ENCODE measurements at places on chromosomes 2 and 18. TPM values are rescaled to one million over a fixed set of nuclear protein-coding genes. Genes with fewer than 3 reads are reported as not detected.

- no peak overlapping the region for H3K4me3 ChIP-seq
- H3K36me3 ChIP-seq, result peaks cover 13% of the 10 kb centered on the region
- no peaks in the 10 kb centered on the region for H3K4me1 ChIP-seq
- no peak for DNase-seq
- no peak overlapping the region for H3K27ac ChIP-seq
Observed at GRCh38 chr2:32229635-32230034, 35.1 kb downstream of the NLRC4 start.

DNA sequence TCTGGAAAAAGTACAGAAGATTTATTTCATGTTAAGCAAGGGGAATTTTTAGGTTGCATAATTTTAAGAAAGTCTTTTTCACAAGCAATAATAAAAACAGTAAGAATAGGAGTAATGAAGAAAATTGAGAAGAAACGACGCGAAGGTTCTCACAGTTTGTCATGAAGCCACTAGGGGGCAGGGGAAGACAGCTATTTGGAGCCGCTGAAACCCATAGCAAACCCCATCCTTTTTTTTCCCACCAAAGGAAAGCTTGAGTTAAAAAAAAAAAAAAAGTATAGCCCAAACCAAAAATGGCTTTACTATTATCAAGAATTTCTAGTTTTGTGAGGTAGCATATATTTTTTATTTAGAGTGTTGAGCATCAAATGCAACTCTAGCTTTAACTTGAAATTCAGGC is 300.9 kb downstream of the PHLPP1 start:
- H3K4me1 ChIP-seq, result no peaks in the 10 kb centered on the region
- peak; percentile 68 for DNase-seq
- no peaks in the 10 kb centered on the region for H3K36me3 ChIP-seq
- no peaks in the 10 kb centered on the region for H3K27me3 ChIP-seq
- H3K4me3 ChIP-seq, result no peak overlapping the region

DNA sequence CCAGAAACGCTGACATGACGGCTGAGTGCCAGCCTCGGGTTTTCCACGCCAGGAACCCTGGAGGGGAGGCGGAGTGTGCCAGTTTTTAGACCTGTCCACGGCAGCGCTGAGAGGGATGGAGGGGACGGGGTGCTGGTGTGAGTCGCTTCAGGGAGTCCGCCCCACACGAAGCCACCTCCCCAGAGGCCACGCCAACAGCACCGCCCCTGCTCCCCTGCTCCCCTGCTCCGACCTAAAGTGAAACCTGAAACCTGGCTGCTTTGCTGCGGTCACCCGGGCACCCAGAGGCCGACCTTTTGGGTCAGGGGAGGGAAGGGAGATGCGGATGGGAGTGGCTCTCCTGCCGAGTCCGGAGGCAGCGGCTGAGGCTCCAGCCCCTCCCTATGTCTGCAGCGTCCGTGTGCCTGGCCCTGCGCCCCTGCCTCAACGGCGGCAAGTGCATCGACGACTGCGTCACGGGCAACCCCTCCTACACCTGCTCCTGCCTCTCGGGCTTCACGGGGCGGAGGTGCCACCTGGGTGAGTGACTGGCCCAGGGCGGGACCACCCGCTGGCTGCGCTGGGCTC is 38.1 kb downstream of the SNED1 start:
- H3K27ac ChIP-seq, result no peak overlapping the region
- no peaks in the 10 kb centered on the region for H3K27me3 ChIP-seq
- H3K36me3 ChIP-seq, result peaks cover 10% of the 10 kb centered on the region
- H3K4me1 ChIP-seq, result no peaks in the 10 kb centered on the region
- H3K4me3 ChIP-seq, result no peak overlapping the region
- no peak for DNase-seq

The CKAP2L gene
- 33.7 TPM for total RNA-seq

DNA sequence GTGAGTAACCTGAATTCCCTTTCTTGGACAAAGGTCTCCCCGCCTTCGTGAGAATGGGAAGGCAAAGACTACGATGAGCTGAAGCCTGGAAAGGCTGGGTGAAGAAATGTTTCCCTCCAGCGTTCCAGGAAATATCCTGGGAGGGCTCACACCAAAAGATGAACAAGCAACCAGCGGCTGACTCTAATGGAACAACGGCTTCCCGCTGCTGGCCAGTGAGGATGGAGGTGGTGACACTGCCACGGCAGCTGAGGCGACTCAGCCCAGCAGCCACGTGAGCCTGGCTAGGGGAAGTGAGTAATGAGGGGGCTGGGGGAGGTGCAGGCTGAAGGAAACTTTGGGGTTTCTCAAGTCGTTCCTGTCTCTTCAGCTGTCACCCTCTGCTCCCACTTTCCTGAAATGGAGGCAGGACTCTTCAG is 105.0 kb upstream of the SMAD7 start:
- H3K4me3 ChIP-seq, result no peak overlapping the region
- H3K27me3 ChIP-seq, result no peaks in the 10 kb centered on the region
- no peak overlapping the region for H3K27ac ChIP-seq
- DNase-seq, result no peak

DNA sequence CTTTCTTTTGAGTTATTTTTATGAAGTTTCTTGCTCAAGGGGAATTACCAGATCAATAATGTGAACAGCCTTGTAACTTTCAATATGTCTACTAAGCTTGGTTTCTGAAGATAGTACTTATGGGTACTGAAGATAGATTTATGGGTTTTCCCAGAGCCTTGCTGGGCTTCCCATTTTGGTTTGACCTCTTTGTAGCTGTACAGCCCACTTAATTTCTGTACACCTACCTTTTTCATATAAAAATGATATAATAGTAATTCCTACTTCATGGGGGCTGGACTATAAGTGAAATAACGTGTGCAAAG is 22.2 kb downstream of the IL1R2 start:
- no peaks in the 10 kb centered on the region for H3K27me3 ChIP-seq
- H3K27ac ChIP-seq, result no peak overlapping the region
- H3K4me3 ChIP-seq, result no peak overlapping the region
- H3K36me3 ChIP-seq, result no peaks in the 10 kb centered on the region
- DNase-seq, result no peak

GRCh38 chr2:163347982-163348856 is 387.6 kb downstream of the FIGN start:
- H3K27me3 ChIP-seq, result no peaks in the 10 kb centered on the region
- H3K36me3 ChIP-seq, result no peaks in the 10 kb centered on the region
- H3K4me1 ChIP-seq, result peaks cover 19% of the 10 kb centered on the region
- peak overlapping the region; percentile 48 for H3K4me3 ChIP-seq
- peak; percentile 90 for DNase-seq

The ZNF512 gene
- 87.8 TPM for total RNA-seq

Data from SJCRH30 (cell line).